ENCODE measurements at places on chromosomes 16 and 17.
A peak's percentile ranks its signal among the peaks of the same experiment; 100 is the strongest.

GRCh38 chr17:56707312-56708219, 114.1 kb downstream of the NOG start:
- no peak for DNase-seq

DNA sequence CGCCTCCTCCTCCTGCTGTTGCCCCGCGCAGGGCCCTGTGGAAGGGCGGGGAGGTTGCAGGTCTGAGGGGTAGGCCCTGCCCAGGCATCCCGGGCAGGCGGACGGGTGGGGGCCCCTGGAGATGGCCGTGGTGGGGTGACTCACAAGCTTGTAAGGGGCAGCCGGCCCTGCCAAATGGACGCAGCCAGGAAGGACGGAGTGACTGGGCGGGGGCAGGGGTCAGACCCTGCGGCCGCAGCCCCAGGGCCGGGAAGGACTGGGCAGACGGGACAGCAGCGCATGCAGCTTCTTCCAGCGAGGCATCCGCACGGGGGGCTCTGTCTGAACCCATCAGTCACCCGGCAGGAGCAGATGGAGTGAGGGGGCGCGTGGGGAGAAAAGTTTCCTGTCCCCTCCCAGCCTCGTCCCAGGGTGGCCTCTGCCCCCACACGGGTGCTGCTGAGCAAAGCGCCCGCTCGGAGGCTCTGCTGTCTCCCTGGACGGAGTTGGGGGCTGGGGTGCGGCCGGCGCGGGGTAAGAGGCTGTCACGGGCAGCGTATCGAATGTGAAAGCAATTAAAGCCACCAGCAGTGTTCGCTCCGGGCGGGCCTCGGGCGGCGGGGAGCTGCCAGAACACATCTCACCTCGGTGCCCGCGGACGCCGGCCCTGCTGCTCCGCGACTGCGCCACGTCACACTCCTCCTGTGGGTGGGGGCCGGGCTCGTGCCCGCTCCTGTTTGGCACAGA, 5.4 kb upstream of the PRR35 start:
- DNase-seq, result no peak

- DNase-seq, result no peak
These were observed 128.7 kb downstream of the RPTOR start for GRCh38 chr17:80673152-80673920.

DNA sequence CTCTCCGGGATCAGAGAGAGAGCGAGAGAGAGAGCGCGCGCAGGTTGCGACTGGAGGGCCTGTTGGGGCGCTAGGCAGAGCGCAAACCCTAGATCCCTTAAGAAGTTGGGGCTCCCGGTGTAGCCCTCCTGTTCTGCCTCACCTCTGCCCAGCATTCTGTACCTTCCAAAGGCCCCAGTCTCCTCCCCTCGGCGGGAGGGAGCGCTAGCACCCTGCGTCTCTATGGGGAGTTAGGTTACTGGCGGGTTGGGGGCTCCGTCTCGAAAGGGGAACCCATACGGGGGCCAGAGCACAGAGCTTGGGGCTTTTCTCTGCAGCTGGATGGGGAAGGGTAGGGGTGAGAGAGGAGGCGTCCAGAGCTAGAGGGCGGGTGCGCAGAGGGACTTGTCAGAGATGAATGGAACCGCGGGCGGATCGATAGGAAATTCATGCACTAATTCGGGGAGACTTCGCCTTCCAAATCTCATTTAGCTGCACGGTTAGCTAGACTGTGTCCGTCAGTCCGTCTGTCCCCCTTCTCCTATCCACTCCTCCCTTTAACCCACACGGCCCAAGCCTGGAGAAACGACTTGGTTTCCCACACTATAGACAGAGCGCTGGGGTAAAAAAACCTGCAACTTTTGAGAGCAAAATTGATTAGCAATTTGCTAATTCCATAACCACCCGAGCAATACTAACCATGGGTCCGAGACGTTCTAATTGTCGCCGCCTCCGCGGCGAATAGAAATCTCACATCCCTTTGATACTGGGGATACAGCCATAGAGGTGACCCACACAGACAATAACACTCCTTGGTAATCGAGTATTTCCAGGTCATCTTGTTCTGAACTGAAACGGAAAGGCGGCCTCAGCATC, 693 bp upstream of the HOXB4 start:
- DNase-seq, result peak; percentile 36

- DNase-seq, result no peak
These were observed 130.7 kb downstream of the C16orf95 start for GRCh38 chr16:87186446-87186845.
